Stimulated activated CD8-positive, alpha-beta memory T cell treated with anti-CD3 and anti-CD28 coated beads, Interleukin-15, amount 100 ng/mL, for 24 hours (primary cell): ENCODE measurements at places on chromosomes 2 and 18.

DNA sequence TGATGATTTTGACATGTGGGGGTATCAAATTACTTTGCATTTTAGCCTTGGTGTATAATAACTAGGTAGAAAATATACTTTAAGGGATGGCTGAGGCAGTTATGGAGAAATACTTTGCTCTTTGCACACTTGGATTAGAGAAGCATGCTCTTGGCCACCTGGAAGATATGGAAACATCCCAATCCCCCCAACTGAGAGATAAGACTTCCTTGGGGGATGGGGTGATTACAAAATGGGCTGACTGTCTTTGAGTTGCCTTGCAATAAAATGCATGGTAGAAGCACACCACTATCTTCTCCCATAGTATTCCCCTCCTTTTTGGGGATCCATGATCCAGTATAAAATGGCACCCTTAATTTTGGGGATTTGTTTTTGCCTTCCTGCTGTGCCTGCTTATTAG, 15.1 kb upstream of the FAM98A start:
- no peak for DNase-seq

DNA sequence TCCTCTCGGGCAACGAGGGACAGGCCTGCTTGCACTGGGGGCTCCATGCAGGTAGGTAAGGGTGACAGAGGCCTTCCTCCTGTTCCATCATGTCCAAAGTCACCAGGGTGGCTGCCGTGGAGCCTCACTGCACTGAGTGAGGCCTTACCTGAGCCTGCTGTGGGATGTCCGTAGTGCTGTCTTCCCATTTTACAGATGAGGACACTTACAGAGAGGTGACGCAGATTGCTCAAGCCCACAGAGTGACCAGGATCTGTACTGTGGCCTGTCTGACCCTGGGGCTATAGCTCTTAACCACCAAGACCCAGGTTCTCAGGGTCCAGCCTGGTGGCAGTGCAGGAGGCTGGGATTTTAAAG, 5.4 kb downstream of the ATOH8 start:
- no peak for DNase-seq

DNA sequence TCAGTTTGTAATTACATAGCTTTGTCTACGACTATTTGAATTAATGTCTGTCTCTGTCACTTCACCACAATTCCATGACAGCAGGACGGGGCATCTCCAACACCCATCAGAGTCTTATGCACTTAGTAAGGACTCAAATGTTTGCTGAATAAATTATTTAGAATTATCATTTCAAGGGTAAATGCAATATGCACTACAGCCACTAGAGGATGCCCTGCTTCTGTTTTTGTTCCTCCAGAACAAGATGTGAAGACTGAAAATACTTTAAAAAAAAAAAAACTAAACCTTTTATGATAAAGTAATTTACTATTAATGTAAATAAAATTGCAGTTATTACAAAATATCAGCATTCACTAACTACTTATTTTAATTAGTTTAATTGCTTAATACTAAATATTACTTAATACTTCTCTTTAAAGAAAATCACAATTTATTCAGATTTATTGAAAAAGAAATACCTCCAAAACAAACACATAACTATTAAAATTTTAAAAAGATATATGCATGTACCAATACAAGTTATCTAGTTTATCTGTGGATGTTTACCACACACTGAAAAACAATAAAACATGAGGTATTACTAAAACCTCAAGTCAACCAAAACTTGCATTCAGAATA, 3.2 kb downstream of the PIGN start:
- no peak for DNase-seq

- DNase-seq, result no peak
Measured at GRCh38 chr2:69652206-69652605, 8.7 kb upstream of the AAK1 start.

GRCh38 chr2:159195697-159196096, 90.8 kb downstream of the WDSUB1 start:
- DNase-seq, result no peak
